CD4-positive, alpha-beta memory T cell (primary cell): ENCODE measurements at places on chromosomes 4 and X. TPM values are rescaled to one million over a fixed set of nuclear protein-coding genes. Genes with fewer than 3 reads are reported as not detected.

DNA sequence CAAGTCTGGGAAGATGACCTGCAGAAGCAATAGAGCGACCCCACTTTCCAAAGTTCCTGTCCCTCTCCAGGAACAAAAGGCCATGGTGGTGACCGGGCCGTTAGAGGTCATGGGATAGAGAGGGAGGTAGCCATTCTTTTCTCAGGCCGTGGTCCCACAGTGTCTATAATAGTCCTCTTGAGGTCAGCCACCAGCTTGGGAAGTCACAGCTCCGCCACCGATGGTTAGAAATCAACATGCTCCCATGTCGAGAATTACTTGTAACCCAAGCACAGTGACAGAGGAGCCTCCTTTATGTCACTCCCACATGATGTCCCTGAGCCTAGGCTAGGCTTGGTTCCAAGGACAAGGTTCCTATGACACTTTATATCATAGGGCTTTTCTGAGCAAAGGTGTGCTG is 48.3 kb upstream of the CBR4 start:
- no peak for DNase-seq

DNA sequence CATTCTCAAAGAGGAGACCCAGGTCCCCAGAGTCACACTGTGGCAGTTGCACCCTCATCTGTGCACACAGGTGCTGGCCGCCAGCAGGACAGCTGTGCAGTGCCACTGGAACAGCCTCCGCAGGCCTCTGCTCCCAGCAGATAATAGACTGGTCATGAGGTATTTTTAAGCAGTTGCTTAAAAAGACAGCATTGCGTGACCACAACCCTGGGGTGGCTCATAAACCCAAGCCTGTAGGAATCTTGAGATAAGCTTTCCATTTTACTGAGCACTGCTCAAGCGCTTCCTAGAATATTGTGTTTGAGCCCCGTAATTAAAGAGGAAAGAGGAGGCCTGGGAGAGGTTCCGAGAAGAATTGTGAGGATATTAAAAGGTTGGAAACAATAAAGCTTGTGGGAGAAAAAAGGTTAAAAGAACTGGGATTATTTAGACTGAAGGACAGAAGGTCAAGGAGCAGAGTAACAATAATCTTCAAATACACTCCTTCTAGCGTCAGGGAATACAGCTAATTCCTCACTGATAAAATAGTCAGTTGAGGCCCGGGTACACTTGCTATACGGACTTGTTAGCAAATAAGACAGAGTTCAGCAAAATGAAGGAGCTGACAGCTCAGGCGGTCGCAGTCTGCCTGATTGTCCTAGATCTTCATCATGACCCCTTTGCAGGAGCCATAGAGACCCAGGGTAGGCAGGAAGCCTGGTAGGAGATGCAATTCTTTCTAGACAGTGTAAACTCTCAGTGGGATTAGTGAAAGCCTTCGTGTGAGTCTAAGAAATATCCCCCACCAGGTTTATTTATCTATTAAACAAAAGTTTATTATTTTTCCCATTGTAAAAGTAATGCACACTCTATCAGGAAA is 86.2 kb upstream of the KIT start:
- DNase-seq, result no peak

DNA sequence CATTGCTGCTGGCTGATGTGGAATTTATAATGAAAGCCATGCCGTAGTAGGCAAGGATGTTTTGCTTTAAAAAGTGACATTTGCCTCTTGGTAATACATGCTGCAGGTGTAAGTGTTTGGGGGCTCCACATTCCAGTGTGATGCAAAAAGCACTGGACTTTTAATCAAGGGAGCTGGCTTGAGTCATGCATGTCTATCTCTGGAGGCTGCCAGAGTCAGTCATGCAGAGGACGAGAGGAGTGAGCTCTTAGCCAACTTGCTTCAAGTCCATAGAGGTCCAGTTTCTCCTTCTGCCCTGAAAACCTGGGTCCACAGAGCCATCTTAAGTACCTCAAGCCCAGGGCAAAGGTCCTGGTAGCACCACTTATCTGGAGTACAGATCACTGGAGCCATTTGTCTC is 11.6 kb upstream of the CXCL13 start:
- no peak for DNase-seq

DNA sequence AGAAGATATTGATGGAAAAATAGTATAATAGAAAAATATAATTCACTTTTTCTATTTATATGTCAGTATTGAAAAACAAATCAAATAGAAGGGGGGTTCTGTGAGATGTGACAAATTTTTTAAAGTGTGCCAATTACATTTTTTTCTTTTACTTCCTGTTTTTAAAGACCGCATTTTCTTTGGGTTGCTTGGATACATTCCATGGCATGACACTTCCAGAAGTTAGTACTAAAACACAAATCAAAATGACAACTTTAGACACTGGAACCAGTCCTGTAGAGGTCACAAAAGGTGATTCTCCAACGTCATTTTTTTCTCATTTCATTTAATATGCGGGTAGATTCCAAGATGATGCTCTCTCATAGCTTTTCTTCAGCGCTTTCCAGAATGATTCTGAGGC is 116.2 kb upstream of the GNPDA2 start:
- DNase-seq, result no peak

GRCh38 chrX:78111140-78111931 is 7.3 kb downstream of the PGK1 start:
- no peak for DNase-seq

GPC4 gene
- polyA plus RNA-seq, result not detected

DNA sequence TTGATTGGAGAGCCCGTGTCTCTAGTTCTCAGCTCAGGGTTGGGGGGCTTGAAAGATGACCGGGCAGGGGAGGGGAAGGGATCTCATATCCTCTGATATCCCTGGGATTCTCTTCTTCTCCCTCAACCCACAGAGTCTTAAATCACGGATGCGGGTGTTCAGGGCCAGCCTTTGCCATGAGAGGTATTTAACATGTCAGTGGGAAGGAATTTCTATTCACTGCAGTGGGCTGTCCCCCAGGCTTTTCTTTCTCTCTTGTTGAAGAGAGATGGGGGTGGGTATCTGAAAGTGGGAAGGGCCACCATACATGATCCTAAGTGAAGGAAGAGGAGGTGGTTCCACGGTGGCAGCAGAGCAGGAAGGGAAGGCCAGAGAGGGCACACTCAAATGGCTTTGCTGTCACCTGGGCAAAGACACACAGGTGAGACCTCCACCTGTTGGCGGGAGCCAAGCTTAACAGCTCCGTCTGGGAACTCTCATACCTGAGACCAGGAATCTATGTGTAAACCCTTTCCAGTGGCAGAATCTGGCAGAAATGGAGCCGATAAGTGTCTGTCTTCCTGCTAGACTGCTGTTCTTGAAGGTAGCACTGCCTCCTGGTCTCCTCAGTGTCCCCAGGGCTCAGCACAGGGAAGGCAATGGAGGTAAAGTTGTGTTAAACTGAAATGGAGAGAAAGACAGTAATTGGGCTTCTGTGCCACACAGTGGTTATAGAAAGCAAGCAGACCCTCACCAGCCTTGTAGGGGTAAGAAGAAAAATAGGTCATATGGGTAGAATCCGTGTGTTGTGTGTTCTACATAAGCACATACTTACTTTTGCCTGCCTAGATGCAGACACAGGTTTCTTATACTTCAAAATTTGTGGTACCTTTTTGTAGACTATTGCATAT is 49.4 kb downstream of the RHOH start:
- DNase-seq, result no peak

GRCh38 chrX:24859211-24859841 is 156.4 kb downstream of the ARX start:
- DNase-seq, result no peak

DNA sequence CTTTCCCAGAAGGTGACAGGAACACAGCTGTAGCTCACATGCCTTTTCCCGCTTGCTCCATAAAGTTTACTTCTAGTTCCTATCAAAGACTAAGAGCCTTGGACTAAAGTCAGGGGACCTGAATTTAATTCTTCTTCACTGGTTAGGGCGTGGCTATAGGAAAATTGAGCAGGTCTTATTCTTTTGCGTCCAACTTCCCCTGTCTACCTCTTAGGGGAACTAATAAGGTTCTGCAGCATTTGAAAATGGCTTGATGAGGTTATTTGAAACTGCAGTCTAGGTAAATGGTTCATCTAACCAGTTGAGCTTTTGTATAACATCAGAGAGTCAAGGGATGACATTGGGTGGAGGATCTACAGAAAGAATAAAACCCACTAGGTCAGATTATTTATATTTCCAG is 2.6 kb downstream of the ARHGAP10 start:
- no peak for DNase-seq

DNA sequence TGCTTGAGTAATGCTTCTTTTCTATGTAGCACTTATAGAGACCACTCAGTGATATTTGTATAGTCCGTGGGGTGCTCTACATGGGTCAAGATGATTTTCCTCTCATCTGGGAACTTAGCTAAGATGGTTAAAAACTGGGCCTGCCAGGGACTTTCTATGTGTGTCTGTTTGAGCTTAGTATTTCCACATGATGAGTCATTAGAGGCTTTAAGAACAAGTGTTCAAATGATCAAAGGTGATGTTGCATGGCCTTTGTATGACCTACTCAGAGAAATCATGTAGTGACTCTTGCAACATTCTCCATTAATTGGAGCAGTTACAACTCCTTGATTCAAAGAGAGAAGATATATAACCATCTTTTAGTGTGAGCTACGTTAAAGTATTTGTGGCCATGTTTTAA is 1480.5 kb upstream of the IGFBP7 start:
- no peak for DNase-seq
